ENCODE measurements at places on chromosomes 11 and 22.

DNA sequence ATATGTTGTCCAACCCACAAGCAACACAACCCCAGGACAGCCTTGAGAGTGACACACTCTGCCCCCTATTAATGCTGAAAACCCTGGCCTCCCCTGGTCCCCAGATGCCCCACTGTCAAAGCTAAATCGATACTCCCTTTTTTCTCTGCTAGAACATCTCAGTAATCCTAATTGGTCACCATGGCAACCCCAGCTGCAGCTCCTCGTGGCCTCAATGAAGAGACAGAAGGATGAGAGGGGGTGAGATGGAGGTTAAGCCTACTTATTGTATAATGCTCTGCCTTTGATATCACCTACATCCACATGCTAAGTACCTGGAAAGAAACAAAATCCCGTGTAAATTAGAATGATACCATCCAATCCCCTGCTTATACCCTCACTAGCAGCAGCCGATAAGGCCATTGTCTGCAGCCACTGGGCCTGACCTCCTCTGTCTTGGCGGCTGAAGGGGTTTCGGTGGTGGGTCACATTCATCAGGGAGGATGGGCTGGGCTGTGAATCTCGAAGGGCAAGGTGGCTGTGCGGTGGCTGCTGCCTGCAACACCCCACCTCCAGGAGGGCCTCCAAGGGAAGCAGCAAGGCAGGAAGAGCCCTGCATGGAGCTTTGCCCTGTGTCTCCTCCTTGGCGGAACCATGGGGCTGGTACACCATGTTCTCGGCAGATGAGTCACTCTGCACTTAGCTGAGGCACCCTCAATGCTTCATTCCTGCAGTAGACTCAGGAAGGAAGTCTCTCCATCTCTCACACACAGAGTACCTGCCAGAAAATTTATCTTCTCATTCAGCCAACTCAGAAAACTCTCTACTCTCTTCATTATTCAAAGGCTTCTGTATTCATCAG lies 399.5 kb downstream of the BUD13 start:
- DNase-seq: no peak

DNA sequence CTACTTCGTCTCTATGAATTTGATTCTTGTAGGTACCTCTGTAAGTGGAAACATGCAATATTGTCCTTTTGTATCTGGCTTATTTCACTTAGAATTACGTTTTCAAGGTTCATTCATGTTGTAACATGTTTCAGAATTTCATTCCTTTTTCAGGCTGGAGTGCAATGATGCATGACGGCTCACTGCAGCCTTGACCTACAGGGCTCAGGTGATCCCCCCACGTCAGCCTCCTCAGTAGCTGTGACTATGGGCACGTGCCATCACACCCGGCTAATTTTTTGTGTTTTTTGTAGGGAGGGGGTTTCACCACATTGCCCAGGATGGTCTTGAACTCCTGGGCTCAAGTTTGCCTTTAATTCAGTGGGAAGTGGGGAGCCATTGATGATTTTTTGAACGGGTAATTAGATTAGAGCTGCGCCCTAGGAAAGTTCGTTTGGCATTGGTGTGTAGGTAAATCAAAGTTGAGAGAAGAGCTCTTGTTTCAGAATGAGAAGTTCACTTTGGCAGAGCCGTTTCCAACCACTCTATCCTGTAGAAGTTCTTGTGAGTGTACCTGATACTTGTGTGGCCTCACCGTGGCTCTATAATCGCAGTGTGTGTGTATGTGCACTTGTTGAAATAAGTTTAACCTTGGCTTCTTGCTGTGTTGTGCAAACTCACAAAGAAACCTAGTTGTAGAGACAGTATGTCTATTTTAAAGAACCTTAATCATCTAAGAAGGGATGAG lies 115.9 kb downstream of the NAV2 start:
- no peak for DNase-seq

DNA sequence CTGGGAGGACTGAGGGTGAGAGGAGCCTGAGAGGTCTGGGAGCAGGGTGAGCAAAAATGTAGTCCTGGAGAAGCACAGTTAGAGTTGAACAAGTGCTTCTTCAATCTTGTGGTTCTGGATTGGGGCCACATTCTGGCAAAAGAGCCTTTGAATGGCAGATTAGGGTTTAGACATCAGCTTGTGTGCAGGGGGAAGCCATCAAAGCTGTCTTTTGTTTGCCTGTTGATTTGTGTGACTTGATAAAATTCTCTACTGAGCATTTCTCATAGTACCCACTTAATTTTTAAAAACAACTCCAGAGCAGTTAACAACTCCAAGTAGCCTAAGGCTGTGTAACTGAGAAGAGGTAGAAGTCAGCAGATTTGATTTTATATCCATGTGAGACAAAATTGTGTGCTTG lies 166.2 kb downstream of the FAT3 start:
- DNase-seq: no peak

GRCh38 chr11:102640946-102641345 lies 15.8 kb upstream of the MMP20 start:
- no peak for DNase-seq

GRCh38 chr11:125157953-125158680 lies 6.4 kb upstream of the PKNOX2 start:
- no peak for DNase-seq

DNA sequence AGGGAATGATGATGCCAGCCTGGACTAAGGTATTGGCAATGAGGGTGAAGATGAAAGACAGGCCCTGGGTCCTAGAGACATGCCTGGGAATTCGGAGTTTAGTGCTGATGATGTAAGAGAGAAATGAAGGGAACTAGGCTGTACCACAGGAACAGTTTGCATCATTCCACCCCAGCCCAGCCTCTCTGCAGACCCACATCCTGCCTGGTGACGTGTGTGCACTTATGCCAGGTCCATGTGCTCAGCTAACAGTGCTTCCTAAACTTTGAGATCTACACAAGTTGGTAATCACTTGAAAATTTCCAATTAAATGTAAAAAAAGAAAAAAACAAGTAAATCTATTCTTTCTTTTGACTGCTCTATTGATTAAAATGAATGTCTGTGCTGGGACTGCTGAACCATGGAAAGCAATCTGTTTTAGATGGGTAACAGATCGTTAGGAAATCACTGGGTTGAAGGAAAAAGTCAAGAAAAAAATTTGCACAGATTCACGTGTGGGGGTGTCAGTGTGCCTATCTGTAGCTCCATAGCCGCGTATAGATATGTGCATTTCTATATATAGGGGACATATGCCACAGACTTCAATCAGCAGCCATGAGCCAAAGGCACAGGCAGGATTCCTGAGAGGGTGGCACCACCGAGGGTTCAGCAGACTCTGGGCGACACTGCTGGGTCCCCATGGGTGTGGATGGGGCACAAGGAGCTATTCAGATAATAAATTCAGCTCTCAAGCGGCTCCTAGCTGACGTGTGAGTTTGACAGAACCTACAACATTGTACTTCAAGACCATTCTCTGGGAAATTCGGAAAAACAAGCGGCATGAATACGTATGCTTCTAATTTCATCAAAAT lies 131.1 kb upstream of the OPCML start:
- no peak for DNase-seq

DNA sequence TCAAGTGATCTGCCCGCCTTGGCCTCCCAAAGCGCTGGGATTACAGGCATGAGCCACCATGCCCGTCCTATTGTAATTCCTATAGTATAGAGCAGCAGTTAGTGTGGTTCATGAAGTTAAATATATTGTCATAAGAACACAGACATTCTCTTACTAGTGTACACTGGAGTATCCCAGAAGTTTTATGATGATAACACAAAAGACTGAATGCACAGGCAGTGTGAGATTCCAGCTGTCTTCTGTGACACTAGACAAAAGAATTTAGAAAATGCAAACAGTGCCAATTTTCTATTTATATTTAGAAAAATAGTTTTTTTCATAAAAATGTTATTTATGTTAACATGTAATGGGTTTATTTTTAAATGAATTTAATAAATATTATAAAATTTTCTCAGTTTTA lies 39.4 kb upstream of the RBX1 start:
- DNase-seq: no peak

GRCh38 chr22:29209624-29209929 lies 3.9 kb downstream of the EMID1 start:
- DNase-seq: peak; percentile 20

DNA sequence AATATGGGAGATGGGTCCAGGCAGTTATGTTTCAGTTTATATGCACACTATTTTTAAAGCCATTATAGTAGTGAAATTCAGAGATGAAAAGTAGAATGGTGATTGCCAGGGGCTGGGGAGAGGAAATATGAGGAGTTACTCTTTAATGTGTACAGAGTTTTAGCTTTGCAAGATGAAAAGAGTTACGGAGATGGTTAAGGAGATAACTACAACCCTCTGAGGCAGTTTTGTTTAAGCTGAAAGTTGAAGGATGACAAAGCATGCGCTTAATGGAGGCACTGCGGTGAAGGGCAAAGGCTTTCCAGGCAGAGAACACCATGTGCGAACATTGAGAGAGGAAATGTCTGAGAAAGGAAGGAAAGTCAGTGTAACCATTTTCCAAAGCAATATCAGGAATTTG lies 18.2 kb upstream of the BMAL1 start:
- no peak for DNase-seq

DNA sequence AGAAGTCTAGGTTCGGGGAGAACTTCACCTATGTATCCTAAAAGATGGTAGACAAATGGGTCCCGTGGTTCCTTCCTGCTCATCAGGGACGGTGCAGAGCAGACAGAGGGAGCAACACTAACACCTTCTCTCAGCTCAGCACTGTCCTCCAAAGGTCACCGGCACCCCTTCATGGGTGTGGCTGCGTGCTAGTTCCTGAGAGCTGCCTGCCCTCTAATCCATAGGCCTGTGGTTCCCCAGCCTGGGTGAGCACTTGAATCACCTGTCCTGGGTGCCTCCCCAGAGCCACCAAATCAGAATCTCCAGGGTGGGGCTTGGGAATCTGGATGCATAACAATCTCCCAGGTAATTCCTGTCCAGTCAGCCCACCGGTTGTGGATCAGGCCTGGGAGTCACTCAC lies 113.9 kb upstream of the TMEM45B start:
- DNase-seq: no peak

DNA sequence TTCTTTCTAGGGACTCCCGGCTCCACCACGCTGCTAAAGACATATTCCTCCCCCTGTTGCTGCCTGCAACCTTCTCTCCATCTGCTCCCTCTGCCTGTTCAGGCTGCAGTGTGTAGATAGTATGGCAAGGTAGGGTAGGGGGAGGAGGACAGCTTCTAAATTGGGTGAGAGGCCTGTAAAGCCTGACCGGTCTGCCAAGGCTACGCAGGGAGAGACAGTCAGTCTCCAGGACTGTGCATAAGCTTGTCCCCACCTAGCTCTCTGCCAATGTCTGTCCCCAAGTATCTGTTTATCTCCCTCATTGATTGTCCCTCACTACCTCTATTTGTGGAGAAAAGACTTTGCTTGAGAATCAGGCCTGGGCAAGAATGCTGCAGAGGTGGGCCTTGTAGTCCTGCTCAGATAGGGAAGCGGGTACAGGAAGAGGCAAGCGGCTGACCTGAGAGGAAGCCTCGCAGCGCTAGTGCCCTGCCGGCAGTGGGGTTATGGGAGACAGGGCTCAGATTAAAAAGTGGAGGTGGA lies 871 bp upstream of the SEZ6L start:
- DNase-seq: no peak

GRCh38 chr11:104078245-104078644 lies 41.8 kb downstream of the DDI1 start:
- no peak for DNase-seq

DNA sequence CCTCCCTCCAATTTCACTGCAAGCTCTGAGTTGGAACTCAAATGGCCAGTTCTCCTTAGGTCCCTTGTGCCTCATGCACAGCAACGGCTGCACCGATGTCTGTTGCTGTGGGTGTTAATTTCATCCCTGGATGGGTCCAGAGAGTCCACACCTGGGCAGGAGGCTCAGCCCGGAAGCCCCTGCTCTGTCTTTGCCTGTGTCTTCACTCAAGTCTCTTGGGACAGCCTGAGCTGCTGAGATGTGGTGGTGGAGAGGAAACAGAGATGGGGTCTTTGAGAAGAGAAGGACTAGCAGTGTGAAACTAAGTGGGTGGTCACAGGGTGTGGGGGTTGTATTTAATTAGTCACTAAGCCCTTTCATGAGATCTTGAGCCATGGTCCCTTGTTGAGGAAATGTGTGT lies 109.3 kb downstream of the NECTIN1 start:
- no peak for DNase-seq

- no peak for DNase-seq
Observed at GRCh38 chr22:42511401-42511891, 8.2 kb downstream of the RRP7A start.

GRCh38 chr11:27837895-27838563 lies 137.8 kb upstream of the BDNF start:
- no peak for DNase-seq

- DNase-seq: peak; percentile 86
Observed at GRCh38 chr11:120248551-120249278, 8.8 kb downstream of the POU2F3 start.

GRCh38 chr11:17692931-17693330 lies 26.4 kb upstream of the MYOD1 start:
- no peak for DNase-seq

- DNase-seq: no peak
Observed at GRCh38 chr11:3359092-3359824, 19.7 kb downstream of the ZNF195 start.

DNA sequence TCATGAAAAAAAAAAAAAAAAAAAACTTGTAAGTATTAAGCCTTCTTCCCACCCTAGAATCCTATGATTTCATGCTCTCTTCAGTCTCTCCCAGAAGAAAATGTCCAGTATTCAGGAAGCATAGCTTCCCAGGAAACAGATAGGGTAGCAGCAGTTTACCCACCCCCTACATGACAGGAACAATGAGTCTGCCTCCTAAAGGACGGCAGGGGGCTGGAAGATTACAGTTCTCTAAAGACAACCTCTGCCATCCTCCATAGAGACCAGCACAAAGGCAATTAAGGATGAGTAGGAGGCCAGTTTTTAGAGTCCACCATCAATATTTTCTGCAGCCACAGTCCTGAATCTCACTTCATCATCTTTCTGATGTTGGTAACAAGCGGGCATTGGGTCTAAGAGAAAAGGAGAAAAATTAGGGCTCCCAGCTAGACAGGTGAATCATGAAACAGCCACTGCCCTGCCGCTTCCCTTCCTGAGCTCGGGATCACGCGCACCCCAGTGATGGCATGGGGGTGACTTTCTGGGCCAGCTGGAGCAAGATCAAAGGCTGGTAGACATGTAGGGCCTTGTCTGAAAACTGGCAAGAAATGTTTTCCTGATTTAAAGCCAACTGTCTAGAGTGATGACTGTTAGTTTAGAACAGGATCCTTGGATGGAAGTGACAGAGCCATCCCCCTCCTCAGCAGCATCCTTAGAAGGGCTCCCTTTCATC lies 322.8 kb downstream of the LARGE1 start:
- no peak for DNase-seq

- DNase-seq: no peak
Observed at GRCh38 chr22:44089717-44090570, 65.8 kb downstream of the PARVB start.

Measured in PC-3 (cell line).